ENCODE measurements at places on chromosomes 7 and 10. TPM values are rescaled to one million over a fixed set of nuclear protein-coding genes. Genes with fewer than 3 reads are reported as not detected.

DNA sequence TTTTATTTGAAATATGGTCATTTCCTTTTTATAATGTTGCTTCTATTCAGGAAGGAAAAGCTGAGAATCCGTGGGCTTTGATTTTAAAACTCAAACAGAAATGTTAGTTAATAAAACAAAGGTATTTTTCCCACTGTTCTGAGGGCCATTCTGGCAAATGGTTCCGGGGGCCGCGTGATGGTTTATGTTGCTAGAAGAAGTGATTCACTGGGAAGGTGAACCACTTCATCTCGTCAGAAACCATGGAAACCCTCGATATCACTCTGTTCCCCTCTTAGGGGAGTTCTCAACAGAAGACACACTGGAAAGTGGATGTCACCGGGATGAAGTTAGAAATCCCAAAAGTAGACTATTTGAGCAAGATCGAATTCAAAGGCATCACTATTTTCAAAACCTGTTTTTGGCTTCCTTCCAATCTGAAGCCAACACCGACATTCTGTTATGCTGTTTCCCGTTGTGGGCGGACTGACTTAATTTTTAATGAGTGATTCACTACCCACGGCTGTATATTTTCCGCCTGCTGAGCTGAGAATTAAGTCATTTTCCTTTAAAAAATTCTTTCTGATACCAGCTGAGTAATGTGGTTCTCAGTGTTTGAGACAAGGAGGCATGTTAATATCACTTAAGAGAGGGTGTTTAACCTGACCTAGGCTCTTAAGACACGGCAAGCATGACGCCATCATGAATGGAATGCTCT, 84.1 kb downstream of the PTPRE start:
- no peak for DNase-seq

GRCh38 chr10:70477661-70478162, 855 bp upstream of the PALD1 start:
- no peak for DNase-seq

- no peak for DNase-seq
Measured at GRCh38 chr10:5283305-5284158, 81.2 kb upstream of the UCN3 start.

- DNase-seq: no peak
Measured at GRCh38 chr10:103884681-103885139, 29.3 kb upstream of the SH3PXD2A start.

DNA sequence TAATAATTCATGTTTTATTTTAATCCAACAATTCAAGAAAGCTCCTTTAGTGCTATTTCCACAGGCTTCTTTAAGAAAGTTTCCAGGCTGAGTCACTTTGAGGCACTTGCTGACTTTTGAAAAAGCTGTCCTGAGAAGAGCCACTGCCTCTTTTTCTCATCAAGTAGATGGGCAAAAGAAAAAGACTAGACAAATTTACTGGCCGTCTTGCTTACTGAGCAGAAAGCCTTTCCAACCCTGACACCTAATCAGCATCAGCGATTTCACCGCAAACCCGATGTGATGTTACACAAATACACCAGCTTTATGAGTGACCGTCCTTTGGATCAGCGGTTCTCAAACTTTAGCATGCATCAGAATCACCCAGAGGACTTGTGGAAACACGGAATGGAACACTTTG, 24.3 kb downstream of the CTTNBP2 start:
- no peak for DNase-seq

GRCh38 chr10:8829592-8829991, 775.1 kb downstream of the GATA3 start:
- DNase-seq: no peak

ARMC3 gene
- polyA plus RNA-seq: 9.5 TPM

DNA sequence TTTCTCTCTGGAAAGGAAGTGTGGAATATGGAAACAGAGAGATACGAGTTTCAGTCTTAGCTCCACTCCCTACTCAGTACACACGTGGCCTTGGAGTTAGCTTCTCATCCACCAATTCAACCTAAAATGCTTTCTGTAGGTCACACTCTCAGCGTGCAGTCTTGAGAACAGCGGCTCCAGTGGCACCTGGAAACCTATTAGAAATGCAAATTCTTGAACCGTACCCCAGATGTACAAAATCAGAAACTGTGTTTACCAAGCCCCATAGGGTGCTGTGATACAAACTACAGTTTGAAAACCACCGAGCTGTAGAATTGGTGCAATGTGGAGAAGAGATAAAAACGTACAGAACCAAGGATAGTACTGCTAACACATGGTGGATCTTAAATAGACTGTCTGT, 91.1 kb upstream of the SP4 start:
- DNase-seq: no peak

STEAP2 gene
- polyA plus RNA-seq: 18.3 TPM

GTF2I gene
- polyA plus RNA-seq: 521 TPM

GRCh38 chr10:104446151-104446550, 92.5 kb downstream of the CFAP58 start:
- DNase-seq: no peak

LIPF gene
- polyA plus RNA-seq: 0.47 TPM

VWA2 gene
- polyA plus RNA-seq: 2.0 TPM

- DNase-seq: no peak
Measured at GRCh38 chr10:8056871-8057331, 2.4 kb downstream of the GATA3 start.
